ENCODE measurements at places on chromosomes 16 and 17.

- no peak for DNase-seq
Observed at GRCh38 chr17:50918933-50919296, 52.8 kb upstream of the TOB1 start.

DNA sequence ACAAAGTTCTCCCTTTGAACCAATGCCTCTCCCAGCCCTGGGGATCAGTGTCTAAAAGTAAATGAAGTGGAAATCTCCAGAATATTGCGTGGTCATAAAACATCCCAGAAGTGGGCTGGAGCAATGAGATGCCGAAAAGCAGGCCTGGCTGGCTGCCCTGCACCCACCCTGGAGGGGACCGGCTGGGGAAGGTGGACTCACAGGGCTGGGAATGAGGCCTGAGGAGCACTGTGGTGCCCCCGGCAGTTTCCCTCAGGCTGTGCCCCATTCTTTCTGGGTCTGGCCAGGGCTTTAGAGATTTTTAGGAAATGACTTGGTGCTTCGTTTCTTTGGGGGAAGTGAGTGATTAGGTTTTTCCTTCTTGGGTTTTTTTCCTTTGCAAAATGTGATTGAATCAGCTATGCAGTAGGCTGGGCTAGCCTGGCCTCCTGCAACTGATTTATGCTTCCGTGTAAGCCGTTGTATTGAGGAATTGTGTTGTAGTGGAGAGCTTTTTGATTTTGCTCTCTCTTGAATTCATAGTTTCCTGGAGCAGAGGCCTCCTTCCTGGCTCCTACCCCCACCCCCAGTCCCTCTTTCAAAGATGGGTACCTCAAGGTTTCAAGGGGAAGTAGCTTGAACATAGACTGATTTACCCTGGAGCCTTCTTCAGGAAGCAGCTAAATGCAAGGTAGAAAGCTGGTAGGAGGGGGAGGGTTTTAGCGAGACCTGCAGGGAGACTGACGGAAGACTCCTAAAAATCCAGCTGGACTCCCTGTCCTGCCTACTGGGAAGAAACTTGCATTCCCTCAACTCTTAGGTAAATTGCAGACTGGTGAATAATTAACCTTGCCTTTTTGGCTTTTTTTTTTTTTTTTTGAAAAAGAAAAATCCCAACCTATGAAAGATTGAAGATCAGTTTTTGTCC lies 170.2 kb downstream of the RAB11FIP4 start:
- no peak for DNase-seq

DNA sequence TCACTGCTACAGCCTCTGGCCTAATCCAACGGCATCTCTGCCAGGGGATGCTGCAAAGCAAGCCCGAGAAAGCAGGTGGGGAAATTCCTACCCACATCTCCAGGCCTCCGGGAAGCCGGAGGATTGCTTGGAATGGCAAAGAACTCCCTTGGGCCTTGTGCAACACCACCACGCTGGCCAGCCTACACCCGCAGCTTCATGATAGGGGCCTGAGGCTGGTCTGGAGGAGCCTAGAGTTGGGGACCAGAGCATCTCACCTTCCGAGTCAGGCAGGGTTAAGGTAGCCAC lies 20.3 kb downstream of the GGA3 start:
- no peak for DNase-seq

GRCh38 chr17:68420065-68420464 lies 37.2 kb downstream of the WIPI1 start:
- DNase-seq = no peak
